ENCODE measurements at places on chromosomes 2 and 18.

GRCh38 chr2:236562434-236562833, 7.2 kb upstream of the ACKR3 start:
- DNase-seq: no peak

- DNase-seq: no peak
Measured at GRCh38 chr2:148517296-148517695, 127.3 kb upstream of the EPC2 start.

DNA sequence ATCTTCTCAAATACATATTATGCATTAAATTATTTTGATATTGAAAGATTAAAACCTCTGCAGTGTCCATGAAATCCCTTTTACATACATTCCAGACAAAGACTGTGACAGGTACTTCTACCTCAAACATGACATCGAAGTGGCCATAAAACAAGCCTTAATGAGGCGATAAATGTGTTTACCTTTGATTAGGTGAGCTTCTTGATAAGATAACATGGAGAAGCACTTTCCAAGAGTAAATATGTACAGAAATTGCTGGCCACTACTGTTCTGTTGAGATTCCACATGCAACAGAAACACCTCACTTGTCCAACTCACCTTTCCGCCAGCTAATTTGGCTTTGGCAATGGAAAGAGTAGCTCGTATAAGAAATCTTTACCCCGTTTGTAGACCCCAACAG, 55.2 kb downstream of the ZEB2 start:
- no peak for DNase-seq

DNA sequence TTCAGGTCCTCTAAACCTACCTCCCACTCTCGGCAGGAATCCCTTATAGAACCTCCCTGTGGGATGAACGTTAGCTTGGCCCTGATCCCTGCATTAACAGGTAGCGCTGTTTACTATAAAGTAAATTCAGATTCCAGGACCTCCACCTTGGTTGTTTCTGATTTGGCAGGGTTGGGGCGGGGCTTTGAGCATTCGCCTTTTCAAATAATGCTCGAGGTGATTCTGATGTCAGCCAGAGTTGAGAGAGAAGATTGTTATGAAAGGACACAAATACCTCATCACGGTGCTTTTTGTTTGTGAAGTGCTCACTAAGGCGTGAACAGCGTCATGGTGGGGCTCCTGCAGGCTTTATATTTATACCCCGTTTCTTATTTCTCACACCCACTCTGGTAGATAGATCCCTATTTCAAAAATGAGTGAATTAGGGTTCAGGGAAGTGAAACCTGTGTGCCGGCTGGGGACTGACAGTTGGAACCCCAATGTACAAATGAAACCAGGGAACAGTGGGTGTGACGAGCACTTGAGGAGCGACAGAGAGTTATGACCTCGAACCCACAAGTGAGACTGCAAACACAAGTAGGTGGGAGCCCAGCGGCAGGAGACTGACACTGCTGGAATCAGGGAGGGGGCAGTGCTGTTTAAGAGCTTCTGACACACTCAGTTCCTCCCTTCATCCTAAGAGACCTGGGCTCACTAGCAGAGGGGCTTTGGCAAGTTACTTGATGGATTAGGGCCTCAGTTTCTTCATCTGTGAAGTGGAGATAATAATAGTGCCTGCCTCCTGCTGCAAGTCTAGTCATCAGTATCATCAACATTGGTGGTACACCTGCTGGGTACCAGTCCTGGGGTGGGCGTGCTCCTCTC, 14.2 kb upstream of the CXCR4 start:
- DNase-seq: no peak

DNA sequence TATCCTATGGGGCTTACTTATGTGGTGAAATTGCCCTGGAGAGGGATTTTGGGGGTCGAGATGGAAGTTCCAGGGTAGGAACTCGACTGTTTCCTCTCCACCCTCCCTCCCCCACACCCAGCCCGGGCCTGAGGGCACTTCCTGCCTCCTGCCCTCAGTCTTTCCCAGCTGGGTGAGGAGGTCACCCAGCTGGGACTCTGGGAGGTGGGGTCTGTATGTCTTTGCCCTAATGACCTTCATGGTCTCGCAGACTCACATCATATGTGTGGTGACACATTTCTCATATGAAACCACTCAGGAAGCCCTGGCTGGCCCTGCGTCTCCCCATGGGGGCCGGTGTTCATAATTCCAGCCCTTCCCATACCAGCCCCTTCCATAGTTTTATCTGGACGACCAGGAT, 12.4 kb downstream of the ATOH8 start:
- DNase-seq: no peak

DNA sequence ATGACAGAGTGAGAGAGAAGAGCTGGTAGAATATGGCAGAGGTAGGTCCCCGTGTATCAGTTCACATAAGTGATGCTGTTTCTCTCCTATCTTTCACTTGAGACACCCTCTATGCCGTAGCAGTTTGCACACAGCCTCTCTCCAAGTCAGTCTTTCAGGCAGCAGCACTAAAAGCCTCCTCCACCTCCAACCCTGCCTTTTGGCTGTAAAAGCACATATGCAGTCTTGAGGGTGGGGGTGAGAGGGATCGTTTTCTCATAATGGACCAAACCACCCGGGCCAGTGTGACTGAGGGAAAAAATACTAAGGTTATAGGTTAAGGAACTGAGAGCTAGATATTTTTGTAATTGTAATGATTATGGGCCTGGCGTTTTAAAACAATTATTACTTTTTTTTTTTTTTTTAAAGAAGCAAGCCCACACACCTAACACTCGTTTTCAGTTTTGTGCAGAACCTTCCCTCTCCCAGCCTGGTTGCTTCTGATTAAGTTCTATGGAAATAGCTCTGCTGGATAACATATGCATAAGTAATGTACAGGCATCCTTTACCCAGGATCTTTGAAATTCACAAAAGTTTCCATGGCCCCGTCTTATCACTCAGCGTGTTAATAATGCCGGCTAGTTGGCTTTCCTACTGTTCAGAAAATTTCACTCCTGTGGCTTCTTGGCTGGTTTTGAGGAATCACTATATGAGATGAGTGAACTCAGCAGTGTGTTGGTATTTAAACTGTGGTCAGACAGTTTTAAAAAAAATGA, 112.2 kb upstream of the MEIS1 start:
- no peak for DNase-seq

- DNase-seq: no peak
Measured at GRCh38 chr2:43894743-43895142, 56.0 kb downstream of the ABCG8 start.

- DNase-seq: no peak
Measured at GRCh38 chr2:219644801-219645480, 17.5 kb downstream of the SLC4A3 start.

GRCh38 chr2:43218702-43219382, 7.6 kb downstream of the ZFP36L2 start:
- DNase-seq: no peak

DNA sequence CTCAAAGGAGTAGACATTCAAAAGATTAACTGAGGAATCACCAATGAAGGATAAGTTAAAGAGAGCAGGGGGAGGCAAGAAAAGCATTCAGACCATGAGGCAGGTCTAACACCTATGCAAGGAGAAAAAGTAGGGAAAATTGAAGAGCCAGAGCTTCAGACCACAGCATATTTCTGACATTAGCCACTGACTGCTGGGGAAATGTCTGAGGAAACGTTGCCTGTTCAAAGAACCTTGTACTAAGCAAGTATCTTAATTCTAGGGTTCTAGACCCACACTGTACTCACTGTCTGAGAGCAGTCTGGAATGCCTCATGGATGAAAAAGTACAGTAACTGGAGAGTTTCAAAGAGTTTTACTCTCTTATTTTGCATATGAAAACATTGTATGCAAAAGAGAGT, 39.5 kb upstream of the TFPI start:
- DNase-seq: no peak

- DNase-seq: no peak
Measured at GRCh38 chr18:55838319-55838718, 250.3 kb upstream of the TCF4 start.

- DNase-seq: no peak
Measured at GRCh38 chr2:27376866-27377617, 3.5 kb downstream of the ZNF513 start.

- DNase-seq: no peak
Measured at GRCh38 chr2:72669121-72669520, 156.7 kb downstream of the EXOC6B start.

DNA sequence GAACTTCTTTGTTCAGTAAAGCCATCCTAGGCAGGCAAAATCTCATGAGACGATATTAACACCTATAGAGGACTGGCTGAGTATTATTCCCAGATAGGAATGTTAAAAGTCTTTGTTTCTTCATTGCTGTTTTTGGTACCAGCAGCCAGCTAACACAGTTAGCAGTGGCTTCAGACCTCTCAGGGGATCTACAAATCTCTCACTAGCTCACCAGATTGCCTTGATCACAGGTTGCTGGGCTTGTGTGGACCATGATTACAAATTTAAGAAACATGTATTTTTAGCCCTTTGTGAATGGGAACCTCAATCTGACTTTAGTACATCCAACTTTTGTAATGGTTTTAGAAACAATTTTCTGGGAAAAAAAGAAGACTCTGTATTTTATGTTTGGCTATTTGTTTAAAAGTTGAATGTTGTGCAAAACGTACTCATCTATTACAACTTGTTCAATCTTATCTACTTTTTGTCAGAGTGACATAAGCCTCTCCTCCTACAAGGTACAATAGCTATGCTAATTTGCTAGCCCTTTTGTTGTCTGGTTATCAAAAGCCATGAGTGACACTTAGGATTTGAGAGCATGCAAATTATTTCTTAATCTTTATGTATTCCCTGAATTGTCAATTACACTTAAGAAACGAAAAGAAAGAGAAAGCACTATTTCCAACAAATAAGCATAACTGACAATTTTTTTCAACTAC, 693.1 kb downstream of the ERBB4 start:
- DNase-seq: no peak

GRCh38 chr2:241598061-241598460, 38.9 kb downstream of the THAP4 start:
- no peak for DNase-seq

DNA sequence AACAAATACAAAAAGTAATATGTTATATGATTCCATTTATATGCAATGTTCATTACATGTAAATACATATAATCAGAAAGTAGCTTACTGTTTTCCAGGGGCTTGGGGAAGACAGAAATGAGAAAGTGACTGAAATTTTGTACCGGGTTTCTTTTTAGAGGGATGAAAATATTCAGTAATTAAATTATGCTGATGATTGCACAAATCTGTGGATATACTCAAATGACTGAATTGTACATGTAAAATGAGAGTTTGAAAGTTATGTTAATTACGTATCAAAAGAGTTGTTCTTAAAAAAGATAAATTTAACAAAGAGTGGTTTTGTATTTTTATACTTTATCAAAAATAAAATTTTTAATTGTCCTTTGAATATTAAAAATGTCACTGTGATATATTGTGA, 856.3 kb downstream of the DSC3 start:
- DNase-seq: no peak

- no peak for DNase-seq
Measured at GRCh38 chr2:174873471-174873870, 109.2 kb upstream of the CHRNA1 start.

- DNase-seq: no peak
Measured at GRCh38 chr2:62250239-62250638, 54.3 kb downstream of the B3GNT2 start.

DNA sequence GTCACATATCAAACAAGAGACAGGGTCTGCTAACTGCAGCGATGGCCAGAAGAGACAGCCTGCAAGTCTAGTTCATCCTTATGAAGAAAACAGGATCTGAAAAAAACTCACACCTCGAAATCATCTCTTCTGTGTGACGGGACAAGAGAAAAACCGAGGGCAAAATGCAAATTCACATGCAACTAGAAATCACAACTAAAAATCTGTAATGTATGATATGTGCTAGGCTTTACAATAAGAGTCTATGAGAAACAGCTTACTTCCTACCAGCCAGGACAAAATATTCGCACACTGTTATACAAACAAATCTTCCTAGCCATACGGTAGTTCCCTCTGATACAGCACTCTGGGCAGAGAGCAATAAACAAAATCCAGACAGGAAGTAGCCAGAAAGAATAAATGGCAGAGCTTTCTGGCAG, 48.8 kb downstream of the ANKRD44 start:
- no peak for DNase-seq

- no peak for DNase-seq
Measured at GRCh38 chr2:9749546-9750223, 93.6 kb upstream of the TAF1B start.

DNA sequence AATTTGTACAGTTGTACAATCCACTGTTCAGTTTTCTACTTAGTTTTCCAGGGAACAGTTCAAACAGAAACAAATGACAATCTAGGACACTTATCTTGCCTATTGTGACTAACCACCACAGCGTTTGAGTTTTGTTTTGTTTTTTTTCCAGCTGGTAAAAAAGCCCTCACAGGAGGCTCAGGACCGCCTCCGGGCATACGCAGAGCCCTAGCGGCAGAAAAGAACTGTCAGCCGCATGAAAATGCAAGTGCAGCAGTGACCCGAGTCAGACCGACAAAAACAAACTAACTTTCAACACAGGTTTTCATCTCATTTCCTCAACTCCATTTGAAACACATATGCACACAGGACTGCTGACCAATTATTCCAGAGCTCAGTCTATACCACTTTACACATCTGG, 68.6 kb downstream of the STEAP3 start:
- no peak for DNase-seq

GRCh38 chr2:179250095-179250494, 14.5 kb downstream of the SESTD1 start:
- DNase-seq: no peak

DNA sequence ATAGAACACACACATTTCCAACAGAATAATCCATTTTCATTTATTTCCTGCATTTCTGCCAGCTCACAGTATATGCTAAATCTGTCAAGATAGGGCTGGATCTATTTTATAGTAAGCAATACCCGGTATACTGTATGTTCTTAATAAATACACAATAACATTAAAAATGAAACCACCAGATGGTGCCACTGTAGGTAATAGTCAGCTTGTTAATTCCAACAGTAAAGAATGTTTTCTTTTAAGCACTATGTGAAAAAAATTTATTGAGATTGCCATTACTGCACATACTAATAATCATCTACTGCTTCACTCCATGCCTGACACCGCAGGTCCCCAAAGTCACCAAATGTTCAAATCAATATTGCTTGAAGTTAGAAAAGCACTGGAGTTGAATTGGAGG, 131.5 kb upstream of the PGAP1 start:
- no peak for DNase-seq

GRCh38 chr2:240428245-240428644, 7.2 kb upstream of the GPC1 start:
- no peak for DNase-seq

DNA sequence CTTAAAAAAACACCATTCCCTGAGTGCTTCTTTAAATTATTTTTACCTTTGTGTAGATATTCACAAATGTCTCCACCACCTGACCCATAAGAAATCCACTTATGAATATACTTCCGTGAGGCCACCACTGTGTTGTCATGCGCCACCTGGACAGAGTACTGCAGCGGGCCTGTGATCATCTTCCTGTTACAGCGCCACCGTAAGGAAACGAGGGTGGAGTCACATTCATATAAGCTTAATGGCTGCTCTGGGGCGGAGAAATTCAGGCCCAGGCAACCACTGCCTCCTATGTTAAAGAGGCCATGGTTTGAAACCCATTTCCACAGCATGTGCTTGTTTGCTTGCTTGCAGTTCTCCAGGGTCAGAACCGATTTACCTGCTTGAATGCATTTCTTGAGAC, 17.7 kb downstream of the PLA2R1 start:
- no peak for DNase-seq

GRCh38 chr18:36702401-36703013, 126.3 kb downstream of the TPGS2 start:
- no peak for DNase-seq
